ENCODE measurements at places on chromosomes 5 and 9. TPM values are rescaled to one million over a fixed set of nuclear protein-coding genes. Genes with fewer than 3 reads are reported as not detected.

Gene PCDHGB2
- total RNA-seq: 4.3 TPM

Gene ARAP3
- total RNA-seq: 39.2 TPM

Gene CCNJL
- total RNA-seq: 12.4 TPM

Gene GNA14
- total RNA-seq: 12.4 TPM

Gene KIF20A
- total RNA-seq: 0.83 TPM

Gene IPO11
- total RNA-seq: 48.9 TPM

Gene SKP1
- total RNA-seq: 324 TPM

Gene CENPH
- total RNA-seq: 4.5 TPM

Gene FCN2
- total RNA-seq: 0.49 TPM

Gene RELL2
- total RNA-seq: 4.4 TPM

Gene TNFSF8
- total RNA-seq: 1.5 TPM

Gene SLC1A3
- 33.4 TPM for total RNA-seq

Gene PIK3R1
- total RNA-seq: 185 TPM

Gene DNLZ
- 24.9 TPM for total RNA-seq

Gene FSD1L
- 5.0 TPM for total RNA-seq

Gene HAVCR2
- total RNA-seq: 5.6 TPM

Gene ANKRD34B
- total RNA-seq: not detected

Gene GABRA1
- not detected for total RNA-seq

Gene SPATA31E1
- total RNA-seq: not detected

Gene SLCO4C1
- 1.2 TPM for total RNA-seq

Gene CDX1
- not detected for total RNA-seq

Gene ZBED3
- total RNA-seq: 14.7 TPM

Gene EGFLAM
- total RNA-seq: 3.7 TPM

Gene DRD1
- total RNA-seq: 2.9 TPM

Gene ADAM19
- 17.4 TPM for total RNA-seq

Gene KCNV2
- not detected for total RNA-seq

Gene ADRB2
- 5.7 TPM for total RNA-seq

Gene PCDHGB6
- total RNA-seq: 8.2 TPM

Gene STOML2
- 100 TPM for total RNA-seq

Gene SPINK14
- total RNA-seq: not detected

Gene TRAF1
- total RNA-seq: 10.0 TPM

Gene TMEM215
- total RNA-seq: not detected

Gene LRRC19
- not detected for total RNA-seq

Gene GZMA
- total RNA-seq: 2.1 TPM

Gene WDR55
- total RNA-seq: 26.3 TPM

Gene GAPT
- total RNA-seq: 0.44 TPM

Gene CLIC3
- total RNA-seq: 3.6 TPM

Gene PCDHGB4
- total RNA-seq: 8.0 TPM

Gene COL27A1
- 59.2 TPM for total RNA-seq

Gene SPATA31D4
- not detected for total RNA-seq

Gene UBE2D2
- total RNA-seq: 180 TPM

Gene CXCL14
- 2.3 TPM for total RNA-seq

Gene TPPP
- 7.5 TPM for total RNA-seq

Gene GDA
- 6.6 TPM for total RNA-seq

Gene PRDM9
- total RNA-seq: not detected

Gene RNF180
- total RNA-seq: 22.9 TPM

Gene ORM2
- total RNA-seq: not detected

Gene FOXD4L5
- total RNA-seq: 0.21 TPM

Gene TIMD4
- 1.2 TPM for total RNA-seq

Gene NUTM2G
- total RNA-seq: not detected

Gene SMIM33
- total RNA-seq: not detected

Gene TMEM252
- not detected for total RNA-seq

Gene EIF4EBP3
- total RNA-seq: 25.9 TPM

Gene SCGB3A2
- total RNA-seq: not detected

Gene PPP3R2
- not detected for total RNA-seq

Gene ARHGEF28
- 34.5 TPM for total RNA-seq

Gene SLC27A6
- 7.1 TPM for total RNA-seq

Gene PDGFRB
- total RNA-seq: 108 TPM

Gene ERAP2
- total RNA-seq: 9.2 TPM

Gene PTPRD
- 20.9 TPM for total RNA-seq

Measured in ureter (tissue), 1 donor.